ENCODE measurements at places on chromosomes 12 and 14.
A peak's percentile ranks its signal among the peaks of the same experiment; 100 is the strongest.

GRCh38 chr12:126668961-126669360 lies 1598.0 kb upstream of the TMEM132C start:
- no peak for DNase-seq

DNA sequence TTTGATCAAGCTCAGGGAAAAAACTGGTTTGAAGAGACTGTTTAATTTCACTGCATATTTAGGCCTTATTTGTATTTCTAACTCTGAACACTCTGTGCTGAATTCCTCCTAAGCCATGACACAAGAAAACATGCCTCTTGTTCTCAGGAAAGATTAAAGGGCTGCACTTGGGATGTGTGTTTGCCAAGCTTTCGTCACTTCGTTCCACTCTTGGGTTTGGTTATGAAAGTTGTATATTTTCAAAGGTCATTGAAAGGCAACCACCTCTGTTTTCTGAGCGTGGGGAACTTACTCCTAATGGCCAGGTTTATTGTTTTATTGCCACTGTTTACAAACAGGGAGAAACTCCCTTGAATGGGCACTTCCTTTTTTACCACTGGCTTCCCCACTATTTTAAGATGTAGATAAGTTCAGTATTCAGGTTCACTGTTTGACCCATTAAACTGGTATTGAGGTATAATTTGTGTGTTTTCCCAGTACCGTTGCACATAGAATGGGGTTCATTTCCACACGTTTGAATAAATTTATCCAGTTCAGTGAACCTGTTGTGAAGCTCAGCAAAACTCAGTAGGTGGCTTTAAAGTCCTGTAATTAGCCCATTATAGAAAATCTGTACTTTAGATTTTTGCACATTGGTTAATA lies 65.3 kb downstream of the NKX2-1 start:
- no peak for DNase-seq

DNA sequence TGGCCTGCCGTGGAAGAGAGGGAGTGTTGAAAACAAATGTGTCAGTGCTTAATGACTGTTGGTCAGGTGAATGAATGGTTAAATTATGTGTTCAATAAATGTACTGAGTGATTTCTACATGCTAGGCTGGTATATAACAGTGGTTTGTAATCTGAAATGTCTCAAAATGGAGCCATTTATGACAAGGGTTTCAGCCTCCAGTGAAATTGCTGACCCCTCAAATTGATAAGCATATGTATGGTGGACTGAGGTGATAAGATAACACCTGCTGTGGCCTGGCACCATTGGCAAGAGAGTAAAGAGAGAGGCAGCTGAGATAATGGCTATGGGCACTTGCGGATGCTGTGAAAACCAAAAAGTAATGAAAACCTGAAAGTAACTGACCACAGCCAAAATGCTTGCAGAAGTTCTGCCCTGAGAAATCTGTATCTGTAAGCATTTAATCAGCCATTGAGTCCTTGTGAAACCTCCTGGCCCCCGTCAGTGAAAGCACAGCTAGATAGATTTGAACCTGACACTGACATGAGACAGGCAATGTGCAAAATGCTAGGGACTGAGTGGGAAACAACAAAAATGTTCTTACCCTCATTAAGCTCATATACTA lies 1.4 kb upstream of the BCAT1 start:
- no peak for DNase-seq

GRCh38 chr12:51883295-51883694 lies 4.6 kb upstream of the ANKRD33 start:
- DNase-seq, result no peak

GRCh38 chr14:86796221-86797074 lies 1196.5 kb downstream of the GALC start:
- DNase-seq, result no peak

GRCh38 chr12:128968668-128969067 lies 115.4 kb downstream of the GLT1D1 start:
- DNase-seq, result no peak

GRCh38 chr14:86780876-86781510 lies 1212.0 kb downstream of the GALC start:
- DNase-seq, result no peak

GRCh38 chr14:31968956-31969698 lies 108.0 kb upstream of the ARHGAP5 start:
- DNase-seq, result no peak

- no peak for DNase-seq
These were observed at the start of gene APOLD1 for GRCh38 chr12:12784911-12785814. Gene APOLD1, plus strand, starts transcription at chr12:12785659. Its CDS starts 33 bp downstream, at chr12:12785692.

- DNase-seq, result no peak
These were observed 11.3 kb downstream of the RTRAF start for GRCh38 chr14:52000696-52001095.

GRCh38 chr12:58291106-58291505 lies 349.7 kb downstream of the ATP23 start:
- no peak for DNase-seq

- DNase-seq, result no peak
These were observed 73.2 kb downstream of the IPO8 start for GRCh38 chr12:30622509-30622908.

DNA sequence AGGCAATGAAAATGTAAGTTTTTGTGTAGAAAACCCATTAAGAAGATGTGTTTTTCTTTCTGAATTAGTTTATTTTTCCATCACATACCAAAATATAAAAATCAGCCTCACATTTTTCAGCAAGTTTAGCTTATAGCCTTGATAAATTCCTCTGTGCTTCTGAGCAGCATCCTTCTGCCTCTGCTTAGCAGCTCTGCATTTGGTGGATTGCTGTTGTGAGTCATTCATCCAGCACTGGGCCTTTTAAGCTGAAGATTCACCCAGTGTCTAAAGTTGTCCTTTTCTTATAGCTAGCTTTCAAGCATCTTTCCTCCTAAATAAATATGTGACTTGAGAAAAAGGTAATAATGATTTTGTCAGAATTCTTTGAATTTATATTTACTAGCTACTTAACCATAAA lies 206.1 kb downstream of the PCNX1 start:
- DNase-seq, result no peak

DNA sequence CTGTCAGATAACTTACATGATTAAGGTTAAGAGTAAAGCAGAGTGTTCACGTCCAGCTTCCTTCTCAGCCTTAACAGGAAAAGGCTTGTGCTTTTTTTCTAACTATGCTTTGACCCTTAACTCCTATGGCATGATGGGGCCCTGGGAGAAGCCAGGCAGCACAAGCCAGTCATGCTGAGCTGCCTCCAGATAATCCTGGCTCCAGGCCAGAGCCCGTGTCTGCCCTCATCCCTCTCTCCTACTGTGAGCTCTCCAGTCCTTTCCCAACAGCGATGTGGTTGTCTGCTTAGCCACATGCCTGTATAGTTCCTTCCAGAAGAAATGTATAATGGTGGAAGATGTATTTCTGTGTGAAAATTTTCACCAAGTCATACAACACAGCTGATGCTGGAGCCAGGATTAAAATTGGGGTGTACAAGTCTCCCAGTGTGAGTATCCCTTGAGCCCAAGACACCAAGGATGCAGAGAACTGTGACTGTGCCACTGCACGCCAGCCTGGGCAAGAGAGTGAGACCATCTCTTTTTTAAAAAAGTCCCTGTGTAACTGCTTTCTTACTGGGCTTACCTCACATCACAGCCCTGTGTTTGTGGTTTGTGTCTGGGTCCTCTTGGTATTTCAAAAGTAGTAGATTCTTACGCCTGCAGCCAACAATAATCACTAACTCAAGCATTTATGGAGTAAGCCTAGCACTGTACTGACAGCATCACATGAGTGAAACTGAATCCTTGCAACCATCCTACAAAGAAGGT lies 7.9 kb upstream of the ITFG2 start:
- no peak for DNase-seq

DNA sequence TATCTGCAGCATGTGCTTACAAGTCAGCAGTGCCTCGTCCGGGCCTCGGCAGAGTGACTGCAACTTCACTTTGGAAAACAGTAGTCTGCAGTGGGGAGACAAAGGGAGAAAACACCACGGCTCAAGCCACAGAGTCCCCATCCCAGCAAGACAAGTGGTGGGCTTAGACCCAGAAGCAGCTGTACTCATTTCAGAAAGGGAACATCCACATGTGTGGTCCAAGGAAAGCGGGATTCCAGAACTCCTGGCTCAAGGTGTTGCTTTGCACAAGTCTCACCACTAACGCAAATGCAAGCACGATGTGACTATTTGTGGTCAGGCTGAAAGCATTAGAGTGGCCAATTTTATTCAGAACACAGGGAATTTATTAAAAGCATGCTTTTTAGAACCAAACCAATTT lies 198.3 kb downstream of the TTC7B start:
- DNase-seq, result no peak

DNA sequence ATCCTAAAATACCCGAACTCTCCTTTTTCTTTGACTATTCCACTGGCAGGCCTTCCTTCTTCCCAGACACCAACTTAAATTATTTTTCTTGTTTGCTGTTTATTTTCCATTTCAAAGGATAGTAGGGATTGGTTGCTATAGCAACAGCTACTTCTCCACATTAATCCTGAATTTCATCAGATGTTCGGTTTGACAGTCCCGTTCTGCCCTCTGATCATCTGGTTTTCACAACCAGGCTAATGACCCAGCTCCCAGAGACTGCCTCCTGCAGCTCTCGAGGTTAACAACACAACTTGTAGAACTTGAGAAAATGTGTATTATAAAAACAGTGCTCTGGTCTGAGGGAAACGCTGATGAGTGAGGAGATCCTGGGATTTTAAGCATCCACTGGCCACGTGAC lies 45.5 kb downstream of the NUAK1 start:
- no peak for DNase-seq

DNA sequence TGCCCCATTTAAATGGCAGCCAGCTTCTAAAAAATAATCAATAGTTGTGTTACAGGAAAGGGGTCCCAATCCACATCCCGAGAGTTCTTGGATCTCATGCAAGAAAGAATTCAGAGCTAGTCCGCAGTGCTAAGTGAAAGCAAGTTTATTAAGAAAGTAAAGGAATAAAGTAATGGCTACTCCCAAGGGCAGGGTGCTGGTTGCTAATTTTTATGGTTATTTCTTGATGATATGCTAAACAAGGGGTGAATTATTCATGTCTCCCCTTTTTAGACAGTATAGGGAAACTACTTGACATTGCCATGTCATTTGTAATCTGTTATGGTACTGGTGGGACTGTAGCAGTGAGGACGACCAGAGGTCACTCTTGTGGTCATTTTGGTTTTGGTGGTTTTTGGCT lies 591.3 kb downstream of the LRFN5 start:
- no peak for DNase-seq

- DNase-seq, result no peak
These were observed 2.9 kb downstream of the TMEM121 start for GRCh38 chr14:105529319-105529568.

- no peak for DNase-seq
These were observed 43.4 kb downstream of the SAMD4A start for GRCh38 chr14:54610051-54610977.

DNA sequence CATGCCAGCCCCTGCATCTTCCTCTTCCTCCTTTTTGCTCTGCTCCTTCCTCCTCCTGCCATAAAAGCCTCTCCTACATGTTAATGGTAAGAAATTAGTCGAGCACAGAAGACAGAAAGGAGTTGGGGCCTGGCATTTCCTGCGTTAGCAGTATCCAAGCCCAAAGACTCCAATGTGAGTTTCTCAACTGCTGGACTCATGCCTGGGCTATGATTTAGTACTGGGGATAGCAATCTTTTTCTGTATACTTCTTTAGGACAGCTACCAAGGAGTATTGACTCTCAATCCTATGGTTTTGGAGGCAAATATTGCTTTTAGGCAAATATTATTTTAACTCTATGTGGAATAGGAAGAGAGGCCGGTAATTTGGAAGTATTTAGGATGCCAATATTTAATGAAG lies 18.0 kb upstream of the SLC38A4 start:
- DNase-seq, result no peak

DNA sequence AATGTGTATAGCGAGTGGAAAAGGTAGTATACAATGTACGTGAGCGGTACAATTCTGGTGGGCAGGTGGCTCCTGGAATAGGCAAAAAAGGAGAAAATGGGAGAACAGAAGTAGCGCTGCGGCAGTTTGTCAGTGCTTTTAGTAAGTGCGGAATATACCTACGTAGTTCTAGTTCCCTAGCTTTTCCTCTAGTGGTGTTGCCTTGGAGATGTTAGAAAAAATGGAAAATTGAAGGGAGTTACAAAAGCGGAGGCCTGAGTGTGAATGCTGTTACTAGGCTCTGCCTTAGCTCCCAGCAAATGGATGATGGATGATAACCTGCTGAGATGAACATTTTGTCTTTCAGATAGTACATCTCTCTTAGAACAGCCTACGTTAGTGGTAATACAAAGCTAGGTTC lies 1.1 kb downstream of the TTC8 start:
- peak; percentile 10 for DNase-seq

DNA sequence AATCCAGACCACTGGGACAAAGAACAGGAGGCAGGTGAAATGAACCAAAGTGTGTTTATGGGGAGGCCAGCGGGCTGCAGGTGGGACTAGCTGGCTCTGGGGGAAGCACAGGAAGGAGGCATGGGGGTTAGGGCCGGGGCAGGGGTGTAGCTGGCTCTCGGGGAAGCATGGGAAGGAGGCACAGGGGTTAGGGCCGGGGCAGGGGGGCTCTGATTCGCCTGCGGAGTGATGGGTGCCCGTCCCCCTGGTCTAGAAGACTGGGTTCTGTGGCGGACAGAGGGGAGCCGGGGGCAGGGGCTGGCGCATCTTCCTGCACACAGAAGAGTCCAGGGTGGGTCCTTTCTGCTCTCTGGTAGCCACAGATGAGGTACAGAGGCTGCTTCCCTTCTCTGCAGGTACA lies 310.3 kb downstream of the TMEM121 start:
- no peak for DNase-seq

- DNase-seq, result no peak
These were observed 42.6 kb downstream of the TGFB3 start for GRCh38 chr14:75939200-75939599.

GRCh38 chr14:39469094-39469710 lies 37.0 kb upstream of the FBXO33 start:
- DNase-seq, result no peak

- DNase-seq, result peak; percentile 34
These were observed 428.1 kb downstream of the NRXN3 start for GRCh38 chr14:78598046-78598920.

- DNase-seq, result no peak
These were observed 381.0 kb downstream of the DPF3 start for GRCh38 chr14:72512925-72513324.

DNA sequence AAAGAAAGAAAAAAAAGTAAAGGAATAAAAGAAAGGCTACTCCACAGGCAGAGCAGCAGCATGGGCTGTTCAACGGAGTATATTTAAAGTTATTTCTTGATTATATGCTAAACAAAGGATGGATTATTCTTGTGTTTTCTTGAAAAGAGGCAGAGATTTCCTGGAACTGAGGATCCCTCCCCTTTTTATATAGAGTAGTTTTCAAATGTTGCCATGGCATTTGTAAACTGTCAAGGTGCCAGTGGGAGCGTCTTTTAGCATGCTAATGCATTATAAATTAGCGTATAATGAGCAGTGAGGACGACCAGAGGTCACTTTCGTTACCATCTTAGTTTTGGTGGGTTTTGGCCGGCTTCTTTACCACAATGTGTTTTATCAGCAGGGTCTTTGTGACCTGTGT lies 383.0 kb downstream of the PCNX1 start:
- no peak for DNase-seq

GRCh38 chr14:22984959-22985658 lies 2.8 kb upstream of the AJUBA start:
- no peak for DNase-seq

- no peak for DNase-seq
These were observed 127.5 kb downstream of the TMX1 start for GRCh38 chr14:51367600-51367931.

- DNase-seq, result no peak
These were observed 56.2 kb downstream of the ANO2 start for GRCh38 chr12:5888816-5889315.

Data from right kidney (tissue), 9 donors.